GM19239 (cell line): ENCODE measurements at places on chromosomes 16 and 17.

- peak; percentile 40 for DNase-seq
Observed at GRCh38 chr16:56657555-56658326, at the start of gene MT1F. Gene MT1F, plus strand, starts transcription at chr16:56657959. Its CDS starts 100 bp downstream, at chr16:56658059.

DNA sequence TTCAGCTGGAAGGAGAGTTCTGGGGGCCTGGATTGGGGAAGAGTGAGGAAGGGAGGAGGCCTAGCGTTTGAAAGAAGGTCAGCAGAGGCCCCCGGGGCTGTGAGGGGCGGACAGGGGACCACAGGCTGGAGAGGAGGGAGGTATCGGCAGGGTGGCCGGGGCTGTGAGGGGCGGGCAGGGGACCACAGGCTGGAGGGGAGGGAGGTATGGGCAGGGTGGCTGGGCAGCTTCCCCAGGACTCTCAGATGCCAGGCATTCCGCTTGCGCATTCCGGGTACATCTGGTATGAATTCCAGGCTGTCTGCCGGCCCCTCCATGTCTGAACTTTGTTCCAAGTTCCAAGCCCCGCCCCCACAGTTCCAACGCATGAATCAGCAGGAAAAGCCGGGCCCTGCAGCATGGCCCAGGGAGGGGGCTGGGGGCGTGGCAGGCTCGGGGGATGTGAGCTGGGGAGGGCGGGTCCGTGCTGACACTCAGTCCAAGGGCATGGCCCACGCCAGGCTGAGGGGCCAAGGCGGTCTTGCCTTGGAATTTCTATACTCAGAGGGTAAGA is 4.3 kb upstream of the TLCD2 start:
- no peak for DNase-seq

DNA sequence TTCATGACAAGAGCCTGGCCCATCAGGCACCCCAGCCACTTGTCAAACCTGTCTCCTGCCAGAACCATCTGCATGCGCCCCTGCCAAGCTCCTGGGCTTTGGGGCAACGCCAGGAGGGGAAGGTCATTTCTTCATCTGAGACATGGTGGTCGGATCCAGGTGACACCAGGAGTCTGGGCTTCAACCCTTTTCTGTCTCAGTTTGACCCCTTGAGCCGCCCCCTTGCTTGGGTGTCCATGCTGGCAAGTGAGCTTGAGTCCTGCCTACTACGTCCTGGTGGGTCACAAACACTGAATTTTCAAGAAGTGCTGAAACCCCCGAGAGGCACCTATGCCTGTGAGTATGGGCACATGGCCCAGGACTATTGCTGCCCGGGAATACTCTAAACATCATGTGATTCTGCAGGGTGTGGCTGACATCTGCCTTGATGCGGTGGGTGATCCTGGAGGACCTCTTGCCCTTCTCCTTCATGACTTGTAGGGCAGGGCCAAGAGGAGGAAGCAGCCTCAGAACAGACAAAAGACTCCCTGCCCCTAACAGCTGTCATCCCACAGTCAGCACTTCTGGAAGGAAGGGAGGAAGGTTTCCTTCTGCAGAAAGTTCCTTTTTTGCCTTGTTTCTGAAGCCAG is 43.4 kb downstream of the TNFRSF13B start:
- no peak for DNase-seq

DNA sequence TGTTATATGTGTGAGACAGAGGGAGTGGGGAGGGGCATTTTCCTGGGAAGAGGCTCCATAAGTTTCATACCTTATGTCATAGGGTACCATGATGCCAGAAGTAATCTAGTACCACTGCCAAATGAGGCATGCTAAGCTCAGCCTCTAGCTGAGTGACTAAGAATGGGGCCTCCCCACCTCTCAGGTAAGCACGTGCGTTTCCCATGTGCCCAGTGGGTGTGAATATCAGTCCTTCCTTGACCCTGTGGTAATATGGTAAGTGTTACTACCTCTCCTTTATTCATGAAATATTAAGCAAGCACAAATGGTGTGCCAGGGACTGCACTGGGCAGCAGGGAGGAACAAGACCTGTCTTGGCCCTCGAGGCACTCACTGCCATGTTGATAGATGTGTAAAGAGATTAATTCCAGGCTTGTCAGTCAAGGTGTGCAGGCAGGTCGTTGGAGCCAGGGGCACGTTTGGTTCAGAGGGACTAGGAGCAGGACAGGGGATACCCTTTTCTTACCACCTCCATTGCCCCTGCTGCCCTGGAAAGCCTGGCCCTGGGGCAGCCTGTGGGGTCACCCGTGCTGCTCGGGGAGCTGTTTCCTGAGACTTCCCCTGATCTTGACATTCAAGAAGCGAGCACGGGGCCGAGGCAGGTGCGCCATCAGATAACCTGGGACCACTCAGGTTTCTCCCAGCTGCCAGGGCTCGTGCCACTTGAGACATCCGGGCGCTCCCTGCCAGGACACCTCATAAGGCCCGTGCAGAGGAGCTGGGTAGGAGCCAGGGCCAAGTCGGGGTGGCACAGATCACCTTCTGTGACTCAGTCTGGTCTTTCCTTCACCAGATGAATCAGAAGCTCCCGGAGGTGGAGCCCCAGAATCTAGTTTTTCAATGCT is 8.8 kb downstream of the RSAD1 start:
- DNase-seq: no peak

DNA sequence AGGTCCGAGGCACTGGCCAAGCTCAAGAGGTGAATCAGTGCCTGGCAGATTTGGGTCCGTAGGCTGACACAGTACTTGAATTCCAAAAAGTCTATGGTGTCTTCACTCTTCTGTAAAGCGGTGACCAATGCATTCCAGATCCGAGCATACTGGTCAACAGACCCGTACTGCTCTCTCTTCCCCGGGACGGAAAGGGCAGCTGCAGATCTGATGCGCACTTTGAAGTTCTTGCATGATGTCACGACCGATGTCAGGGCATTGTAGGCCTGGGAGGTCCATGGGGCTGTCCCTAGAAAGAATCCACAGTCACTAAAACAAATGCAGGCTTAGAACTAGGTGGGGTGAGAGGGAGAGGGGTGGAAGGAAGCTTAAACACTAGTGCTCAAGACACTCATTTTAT is 34.9 kb downstream of the HEATR6 start:
- no peak for DNase-seq

DNA sequence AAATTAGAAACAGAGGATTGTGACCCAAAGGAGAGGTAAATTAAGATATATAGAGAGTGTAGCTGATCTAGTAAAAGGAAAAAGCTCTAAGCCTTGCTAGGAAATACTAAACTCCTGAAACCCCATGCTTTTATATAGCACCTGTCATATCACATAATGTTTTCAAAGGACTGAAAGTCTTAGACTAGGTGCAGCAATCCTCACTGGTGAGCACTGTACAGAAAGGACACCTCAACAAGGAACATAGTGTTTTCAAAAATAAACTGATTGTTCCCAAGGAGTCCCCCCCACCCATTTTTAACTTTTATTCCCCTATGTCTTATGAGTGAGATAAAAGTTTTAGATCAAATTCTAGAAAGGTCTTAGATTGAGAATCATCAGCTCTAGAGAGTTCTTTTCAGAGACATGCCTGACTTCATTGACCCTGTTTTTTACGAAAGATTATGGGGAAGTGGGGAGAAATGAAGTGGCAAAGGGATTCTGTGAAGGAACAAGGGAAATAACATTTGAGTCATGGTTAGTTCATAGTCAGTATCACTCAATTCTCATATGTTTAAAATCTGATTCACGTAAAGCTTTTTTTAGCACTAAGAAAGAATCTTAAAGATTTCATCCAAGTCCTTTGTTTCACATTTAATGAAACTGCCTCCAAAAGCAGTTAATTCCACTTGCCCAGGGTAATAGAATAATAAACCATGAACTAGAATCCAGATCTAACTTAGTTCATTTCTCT is 166.4 kb downstream of the CYB561 start:
- DNase-seq: no peak

DNA sequence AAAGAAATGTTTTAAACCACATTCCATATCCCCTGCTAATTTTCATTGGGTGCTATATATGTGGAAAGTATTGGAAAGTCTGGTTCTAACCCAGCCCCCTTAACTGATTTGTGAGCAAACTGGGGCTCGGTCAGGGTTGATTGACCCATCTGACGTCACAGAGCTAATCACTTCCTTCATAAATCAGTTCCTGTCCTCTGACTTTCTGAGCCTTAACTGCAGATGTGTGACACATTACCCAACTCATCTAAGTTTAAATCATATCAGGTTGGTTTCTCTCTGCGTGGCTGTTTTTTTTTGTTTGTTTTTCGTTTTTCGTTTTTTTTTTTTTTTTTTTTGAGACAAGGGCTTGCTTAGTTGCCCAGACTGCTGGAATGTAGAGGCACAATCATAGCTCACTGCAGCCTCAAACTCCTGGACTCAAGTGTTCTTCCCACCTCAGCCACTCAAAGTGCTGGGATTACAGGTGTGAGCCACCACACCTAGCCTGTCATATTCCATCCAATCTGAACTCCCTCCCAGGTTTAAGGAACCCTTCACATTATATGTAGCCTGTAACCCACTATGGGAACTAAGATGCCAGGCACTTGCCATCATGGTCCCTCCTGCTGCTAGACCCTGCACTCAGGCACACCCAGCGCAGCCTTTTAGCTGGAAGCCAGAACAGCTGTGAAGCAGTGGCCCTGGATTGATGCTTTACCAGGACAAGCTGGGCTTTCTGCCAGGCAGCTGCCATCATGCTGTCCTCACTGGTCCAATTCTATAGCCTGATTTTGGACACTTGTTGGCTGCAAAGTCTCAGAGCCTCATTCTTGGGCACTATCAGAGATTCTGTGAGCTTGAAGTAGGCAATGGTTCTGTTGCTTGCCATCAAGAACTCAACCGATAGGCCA is 6.9 kb upstream of the BPTF start:
- peak; percentile 30 for DNase-seq

GRCh38 chr17:80453998-80454556 is 22.3 kb downstream of the NPTX1 start:
- DNase-seq: no peak

- DNase-seq: no peak
Observed at GRCh38 chr16:86496262-86496928, 13.9 kb upstream of the FOXF1 start.

DNA sequence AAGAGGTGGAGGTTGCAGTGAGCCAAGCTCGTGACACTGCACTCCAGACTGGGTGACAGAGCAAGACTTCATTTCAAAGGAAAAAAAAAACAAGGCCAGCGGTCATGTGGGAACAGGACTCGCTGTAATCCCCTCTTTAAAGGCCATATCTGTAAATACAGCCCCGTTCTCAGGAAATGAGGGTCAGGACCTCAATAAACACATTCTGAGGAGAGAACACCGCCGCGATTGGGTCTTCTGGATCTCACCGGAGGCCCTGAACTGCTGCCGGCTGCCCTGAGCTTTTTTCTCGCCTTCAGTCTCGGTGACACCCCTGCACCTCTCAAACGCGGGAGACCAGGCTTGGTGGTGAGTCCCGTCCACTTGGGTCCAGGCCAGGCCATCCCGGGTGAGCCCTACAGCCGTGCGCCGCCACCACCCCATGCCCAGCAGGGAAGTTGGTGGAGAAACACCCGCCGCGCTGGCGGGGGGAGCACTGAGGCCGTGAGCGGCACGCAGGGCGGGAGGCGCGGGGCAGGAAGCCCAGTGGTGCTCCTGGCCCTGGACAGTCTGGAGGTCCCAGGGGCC is 28.4 kb downstream of the SLC25A10 start:
- DNase-seq: no peak

- no peak for DNase-seq
Observed at GRCh38 chr16:56607109-56607618, 1.2 kb upstream of the MT2A start.

DNA sequence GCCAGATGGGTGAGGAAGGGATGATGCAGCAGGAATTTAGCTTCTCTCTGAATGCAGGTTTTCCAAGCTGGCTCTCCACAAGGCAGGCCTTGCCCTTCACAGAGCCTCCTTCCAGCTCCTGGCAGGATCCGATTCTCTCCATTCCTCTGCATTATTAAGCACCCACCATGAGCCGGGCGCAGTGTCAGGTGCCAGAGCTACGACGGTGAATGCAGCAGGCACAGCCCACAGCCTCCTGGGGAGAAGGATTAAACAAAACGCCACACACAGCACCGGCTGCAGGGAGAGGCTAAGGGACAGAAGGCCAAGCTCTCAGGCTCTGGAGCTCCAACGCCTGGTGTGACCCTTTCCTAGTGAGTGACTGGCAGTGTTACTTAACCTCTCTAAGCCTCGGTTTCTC is 7.1 kb upstream of the MT2A start:
- no peak for DNase-seq

- no peak for DNase-seq
Observed at GRCh38 chr16:29900888-29901606, 759 bp downstream of the ASPHD1 start.

- no peak for DNase-seq
Observed at GRCh38 chr17:48238933-48239602, 131.5 kb downstream of the SNX11 start.

GRCh38 chr16:53882310-53882709 is 178.4 kb downstream of the FTO start:
- DNase-seq: no peak

GRCh38 chr17:82302991-82303943 is 14.1 kb downstream of the CD7 start:
- no peak for DNase-seq

DNA sequence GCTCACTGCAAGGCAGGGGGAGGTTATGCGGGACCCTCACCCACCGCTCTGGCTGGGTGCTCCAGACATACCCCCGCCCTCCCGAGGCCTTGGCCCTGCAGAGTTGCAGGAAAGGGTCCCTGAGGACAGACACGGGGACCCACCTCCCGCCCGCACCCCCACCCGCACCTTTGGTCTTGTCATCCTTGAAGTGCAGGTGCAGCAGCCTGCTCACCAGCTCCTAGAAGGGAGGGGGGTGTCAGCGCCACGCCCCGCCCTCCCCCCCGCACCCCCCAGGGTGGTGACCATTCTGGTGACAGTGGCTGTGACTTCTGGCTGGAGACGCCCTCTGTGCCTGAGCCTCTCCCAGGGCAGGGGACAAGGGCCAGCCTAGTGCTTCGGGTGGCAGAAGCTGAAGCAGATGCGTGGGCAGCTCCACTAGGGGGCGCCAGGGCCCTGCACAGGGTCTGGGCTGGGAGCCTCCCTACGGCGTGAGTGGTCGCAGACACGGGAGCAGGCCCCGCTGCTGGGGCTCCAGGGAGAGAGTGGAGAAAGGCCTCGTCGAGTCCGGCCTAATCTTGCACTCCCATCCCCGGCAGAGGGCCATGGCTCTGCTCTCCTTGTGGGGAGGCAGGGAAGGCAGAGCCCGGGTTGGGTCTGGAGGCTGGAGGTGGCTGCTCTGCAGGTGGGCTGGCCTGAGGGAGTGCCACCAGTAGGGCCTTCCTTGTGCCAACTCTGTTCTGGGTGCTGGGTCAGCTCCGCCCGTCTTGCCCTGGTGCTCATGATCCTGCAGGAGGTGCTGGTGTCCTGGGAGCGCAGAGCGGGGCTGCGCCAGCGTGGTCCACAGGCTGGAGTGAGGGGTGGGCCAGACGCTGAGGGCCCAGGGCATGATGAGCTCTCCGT is 2.7 kb downstream of the CENPX start:
- DNase-seq: peak; percentile 90
